ENCODE measurements at places on chromosomes 13 and 19.

GRCh38 chr13:103282571-103283450 lies 216.6 kb upstream of the SLC10A2 start:
- DNase-seq: no peak

GRCh38 chr13:44976949-44977583 lies 12.2 kb downstream of the NUFIP1 start:
- DNase-seq: no peak

DNA sequence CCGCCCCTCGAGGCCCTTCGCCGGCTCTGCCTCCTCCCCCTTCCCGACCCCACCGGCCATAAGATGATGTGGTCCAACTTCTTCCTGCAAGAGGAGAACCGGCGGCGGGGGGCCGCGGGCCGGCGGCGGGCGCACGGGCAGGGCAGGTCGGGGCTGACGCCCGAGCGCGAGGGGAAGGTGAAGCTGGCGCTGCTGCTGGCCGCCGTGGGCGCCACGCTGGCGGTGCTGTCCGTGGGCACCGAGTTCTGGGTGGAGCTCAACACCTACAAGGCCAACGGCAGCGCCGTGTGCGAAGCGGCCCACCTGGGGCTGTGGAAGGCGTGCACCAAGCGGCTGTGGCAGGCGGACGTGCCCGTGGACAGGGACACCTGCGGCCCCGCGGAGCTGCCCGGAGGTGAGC lies 1.4 kb downstream of the CACNG6 start:
- DNase-seq: no peak

DNA sequence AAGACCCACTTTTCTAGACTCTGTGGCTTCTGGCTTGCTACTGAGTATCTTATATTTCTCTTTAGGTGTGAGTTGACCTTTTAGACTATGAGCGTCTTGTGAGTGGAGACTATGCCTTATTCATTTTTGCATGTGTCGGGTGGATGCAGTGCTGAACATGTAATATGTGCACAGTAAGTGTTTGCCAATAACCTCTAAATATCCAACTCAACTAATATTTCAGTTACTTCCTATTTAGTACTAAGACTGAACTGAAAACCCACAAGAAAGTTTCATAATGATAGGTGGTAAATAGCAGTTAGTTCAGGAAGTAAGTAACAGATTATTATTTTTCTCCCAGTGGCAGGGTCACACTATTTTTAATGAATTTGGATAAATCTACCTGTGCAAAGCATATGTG lies 269.3 kb downstream of the KCNRG start:
- no peak for DNase-seq

- no peak for DNase-seq
These were observed 57.6 kb downstream of the RCBTB2 start for GRCh38 chr13:48475230-48475629.

DNA sequence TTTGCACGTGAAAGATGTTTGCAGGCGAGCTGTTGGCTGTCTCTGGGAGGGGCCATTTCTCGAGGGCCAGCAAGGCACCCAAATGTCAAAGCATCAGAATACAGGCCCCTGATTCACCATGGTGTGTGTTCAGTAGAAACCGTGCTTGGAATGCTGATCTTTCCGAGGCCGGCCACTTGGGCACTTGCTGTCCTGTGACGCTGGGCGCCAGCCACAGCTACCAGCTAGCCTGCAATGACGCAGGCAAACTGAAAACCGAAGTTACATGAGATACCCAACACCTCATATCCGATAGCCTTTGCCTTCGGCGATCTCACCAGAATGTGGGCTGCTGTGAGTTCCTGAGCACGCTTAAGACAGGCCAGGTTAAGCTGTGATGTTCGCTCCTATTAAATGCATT lies 12.0 kb downstream of the THOP1 start:
- no peak for DNase-seq

DNA sequence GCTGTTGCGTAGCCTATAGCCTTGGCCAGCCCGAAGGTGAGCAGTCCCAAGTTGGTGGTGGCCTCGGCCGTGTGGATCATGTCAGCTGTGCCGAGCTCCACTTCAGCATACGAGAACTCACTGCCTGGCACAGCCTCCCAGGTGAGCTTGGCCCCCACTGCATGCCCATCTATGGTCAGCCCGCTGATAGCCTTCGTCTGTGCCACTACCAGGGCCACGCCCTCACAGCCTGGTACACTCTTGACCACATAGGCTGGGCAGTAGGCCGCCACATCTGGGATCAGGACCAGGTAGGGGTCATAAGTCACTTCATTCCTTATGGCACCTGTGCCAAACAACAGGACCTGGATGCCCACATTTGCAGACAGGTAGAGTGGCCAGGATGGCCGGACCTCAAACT lies 7.4 kb downstream of the FCGBP start:
- no peak for DNase-seq

DNA sequence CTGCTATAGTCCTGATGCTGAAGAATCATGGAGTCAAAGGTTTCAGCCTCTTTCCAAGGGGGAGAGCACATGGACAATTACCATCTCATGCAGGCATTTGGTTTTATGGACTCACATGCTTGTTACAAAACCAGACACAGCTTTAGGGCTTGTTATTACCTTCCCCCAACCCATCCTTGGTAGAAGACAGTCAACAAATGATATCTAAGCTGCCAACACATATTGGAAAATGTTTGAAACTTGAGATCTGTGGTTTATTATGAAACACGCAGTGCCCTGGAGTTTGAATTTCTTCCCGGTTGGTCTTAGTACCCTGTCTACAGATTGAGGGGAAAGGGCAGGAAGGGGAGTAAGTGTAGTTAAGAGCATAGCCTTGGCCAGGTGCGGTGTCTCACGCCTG lies 12.5 kb upstream of the CYP2A6 start:
- DNase-seq: no peak

DNA sequence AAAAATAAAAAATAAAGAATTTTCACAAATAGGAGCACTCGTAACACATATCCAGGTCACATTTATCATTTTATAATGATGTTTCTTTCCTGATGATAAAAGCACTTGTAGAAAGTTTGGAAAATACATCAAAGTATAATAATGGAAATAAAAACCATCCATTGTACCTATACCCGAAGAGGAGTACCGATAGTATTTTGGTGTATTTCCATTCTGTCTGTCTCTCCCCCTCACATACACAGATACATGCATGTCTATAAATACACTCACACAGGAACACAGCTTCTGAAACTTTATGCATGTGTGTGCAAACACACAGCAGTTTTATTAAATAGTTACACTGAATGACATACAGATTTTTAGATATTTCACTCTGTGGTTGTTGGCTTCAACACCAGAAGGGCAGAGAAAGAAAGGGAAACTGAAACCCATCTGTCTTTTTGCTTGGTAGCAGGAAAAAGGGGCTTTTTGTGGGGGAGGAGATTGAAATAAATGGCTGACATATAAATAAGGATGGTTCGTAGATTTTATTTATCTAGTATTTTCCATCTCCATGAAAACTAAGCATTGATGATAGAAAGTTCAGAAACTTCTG lies 114.8 kb downstream of the LRCH1 start:
- DNase-seq: no peak

DNA sequence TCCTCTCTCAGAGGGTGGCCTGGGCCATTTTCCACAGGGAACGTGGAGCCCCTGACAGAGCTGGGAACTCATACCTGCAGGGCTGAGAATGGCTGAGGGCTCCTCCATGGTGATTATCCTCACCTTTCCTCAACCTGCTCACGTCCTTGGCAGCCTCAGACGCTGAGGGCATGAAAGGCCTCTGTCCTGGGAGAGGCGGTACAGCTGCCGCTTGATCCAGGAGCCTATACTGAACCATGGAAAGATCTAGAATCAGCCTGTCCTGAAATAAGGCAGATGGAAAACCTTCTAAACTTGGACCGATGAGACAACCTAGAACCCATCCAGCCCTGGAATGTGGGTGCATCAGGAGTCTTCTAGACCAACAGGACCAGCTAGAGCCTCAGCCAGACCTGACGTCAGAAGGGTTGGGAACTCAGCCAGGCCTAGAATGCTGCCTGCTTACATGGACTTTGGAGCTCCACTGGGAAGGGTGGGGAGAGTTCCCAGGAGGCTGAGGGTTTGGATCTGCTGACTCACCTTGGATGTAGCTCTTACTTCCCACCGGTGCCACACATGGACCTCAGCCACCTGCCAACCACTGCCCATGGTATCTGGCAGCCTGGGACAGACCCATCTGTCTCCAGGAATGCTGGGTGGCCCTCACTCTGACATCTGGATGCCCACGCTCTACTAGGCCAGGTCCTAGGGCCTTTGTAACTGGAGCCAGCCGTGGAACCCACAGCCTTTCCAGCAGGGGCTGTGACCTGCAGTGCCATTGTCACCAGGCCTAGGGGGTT lies 7.5 kb downstream of the KCTD15 start:
- DNase-seq: no peak

GRCh38 chr13:95235199-95235756 lies 66.0 kb downstream of the ABCC4 start:
- no peak for DNase-seq

DNA sequence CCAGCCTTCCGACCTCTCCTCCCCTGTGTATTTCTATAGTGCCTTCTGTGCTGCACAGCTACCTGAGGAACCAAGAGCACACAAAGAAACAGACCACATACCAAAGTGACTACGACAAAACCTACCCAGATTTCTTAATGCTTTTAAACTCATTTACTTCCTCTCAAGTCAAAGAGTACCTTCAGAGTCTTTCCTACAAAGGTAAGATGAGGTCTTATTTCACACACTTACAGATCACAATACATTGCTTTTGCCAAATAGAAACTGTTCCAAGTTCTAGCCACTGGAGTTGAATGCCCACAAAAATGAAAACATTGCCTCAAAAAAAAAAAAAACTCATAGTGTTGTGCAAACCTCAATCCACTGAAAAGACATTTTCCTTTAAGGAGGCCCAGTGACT lies 36.4 kb downstream of the TEX26 start:
- DNase-seq: no peak

GRCh38 chr13:99315186-99315585 lies 8.0 kb upstream of the GPR183 start:
- no peak for DNase-seq

All from Panc1 (cell line).